Right atrium auricular region (tissue), 2 donors: ENCODE measurements at places on chromosomes 3 and 15. TPM values are rescaled to one million over a fixed set of nuclear protein-coding genes. Genes with fewer than 3 reads are reported as not detected.

Gene GOLGA8T
- 0.44 TPM for total RNA-seq

Gene CCR4
- 0.35 TPM for total RNA-seq

DNA sequence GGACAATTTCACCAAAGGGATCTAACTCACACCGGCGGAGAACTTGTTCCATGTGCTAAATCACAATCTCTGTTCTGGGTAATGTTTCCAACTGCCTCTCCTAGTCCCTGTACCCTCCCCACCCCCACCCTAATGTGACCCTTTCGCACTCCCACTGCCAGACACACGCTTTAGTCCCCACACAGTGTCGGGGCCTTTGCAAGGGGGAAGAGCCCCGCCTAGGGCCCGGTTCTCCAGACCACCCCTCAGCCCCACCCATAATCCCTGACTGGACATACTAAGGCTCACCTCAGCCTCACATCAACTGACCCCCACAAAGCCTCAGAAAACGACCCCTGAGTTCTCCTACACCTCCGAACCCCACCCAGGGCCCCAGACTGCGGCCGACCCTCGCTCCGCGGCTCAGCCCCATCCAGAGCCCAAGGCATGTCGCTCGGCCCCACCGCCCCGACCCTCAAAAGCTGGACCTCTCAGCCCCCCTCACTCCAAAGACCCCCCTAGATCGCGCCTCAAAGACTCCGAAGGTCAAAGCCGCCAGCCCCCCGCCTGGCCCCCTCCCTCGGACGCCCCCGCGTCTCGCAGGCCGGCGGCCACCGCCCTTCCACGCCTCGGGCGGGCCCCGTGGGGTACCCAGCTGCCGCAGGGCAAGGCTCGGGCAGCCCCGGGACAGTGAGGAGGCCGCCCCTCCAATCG lies 72.0 kb upstream of the MAP4 start:
- DNase-seq, result peak; percentile 60

DNA sequence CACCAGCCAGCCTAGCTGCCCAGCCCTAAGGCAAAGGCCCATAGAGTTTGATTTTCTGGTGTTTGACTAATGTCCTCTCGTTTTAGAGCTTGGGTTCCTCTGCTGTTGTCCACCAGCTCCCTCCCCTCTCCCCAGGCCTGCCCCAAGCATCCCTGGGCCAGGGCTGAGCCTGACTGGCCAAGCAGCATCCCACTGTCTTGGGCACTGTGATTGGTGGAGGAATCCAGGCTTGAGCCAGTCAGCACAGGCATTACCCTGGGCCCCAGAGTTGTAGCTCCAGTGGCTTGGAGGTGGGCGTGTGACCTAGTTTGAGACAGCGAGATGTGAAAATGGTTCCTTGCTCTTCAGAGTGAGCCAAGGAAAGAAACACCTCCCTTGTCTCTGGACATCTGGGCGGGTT lies 155.3 kb upstream of the MEF2A start:
- no peak for DNase-seq

DNA sequence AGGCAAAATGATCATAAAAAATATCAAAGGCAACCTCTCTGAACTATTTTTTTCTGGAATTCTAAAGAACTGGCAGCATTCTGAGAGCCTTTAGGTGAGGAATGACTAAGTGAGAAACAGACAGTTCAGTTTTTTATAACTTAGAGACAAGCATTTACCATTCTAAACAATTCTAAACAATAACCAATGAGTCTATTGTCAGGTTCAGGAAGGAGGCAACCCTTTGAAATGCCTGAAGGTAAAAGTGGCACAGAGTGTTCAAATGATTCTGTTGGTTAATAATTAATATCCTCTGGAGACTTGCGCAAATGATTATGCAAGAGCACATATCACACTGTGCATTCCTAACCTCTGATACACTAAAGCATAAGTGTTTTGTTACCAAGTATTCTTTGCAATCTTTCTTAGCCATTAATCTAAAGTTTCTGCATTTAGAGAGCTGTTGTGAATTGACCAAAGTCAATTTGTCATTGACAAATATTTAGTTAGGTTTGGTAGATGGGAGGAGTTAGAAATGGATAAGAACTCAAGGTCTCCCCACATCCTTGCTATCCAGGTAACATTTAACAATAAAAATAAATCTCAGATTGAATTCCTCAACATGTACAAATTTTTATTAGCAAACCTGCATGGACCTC lies 9.2 kb upstream of the TGFBR2 start:
- no peak for DNase-seq

- no peak for DNase-seq
Measured at GRCh38 chr3:10381336-10381735, 60.4 kb upstream of the SEC13 start.

GRCh38 chr3:123411340-123412040 lies 37.4 kb downstream of the ADCY5 start:
- DNase-seq, result no peak

GRCh38 chr3:46122091-46122490 lies 86.0 kb downstream of the CCR1 start:
- DNase-seq, result no peak

DNA sequence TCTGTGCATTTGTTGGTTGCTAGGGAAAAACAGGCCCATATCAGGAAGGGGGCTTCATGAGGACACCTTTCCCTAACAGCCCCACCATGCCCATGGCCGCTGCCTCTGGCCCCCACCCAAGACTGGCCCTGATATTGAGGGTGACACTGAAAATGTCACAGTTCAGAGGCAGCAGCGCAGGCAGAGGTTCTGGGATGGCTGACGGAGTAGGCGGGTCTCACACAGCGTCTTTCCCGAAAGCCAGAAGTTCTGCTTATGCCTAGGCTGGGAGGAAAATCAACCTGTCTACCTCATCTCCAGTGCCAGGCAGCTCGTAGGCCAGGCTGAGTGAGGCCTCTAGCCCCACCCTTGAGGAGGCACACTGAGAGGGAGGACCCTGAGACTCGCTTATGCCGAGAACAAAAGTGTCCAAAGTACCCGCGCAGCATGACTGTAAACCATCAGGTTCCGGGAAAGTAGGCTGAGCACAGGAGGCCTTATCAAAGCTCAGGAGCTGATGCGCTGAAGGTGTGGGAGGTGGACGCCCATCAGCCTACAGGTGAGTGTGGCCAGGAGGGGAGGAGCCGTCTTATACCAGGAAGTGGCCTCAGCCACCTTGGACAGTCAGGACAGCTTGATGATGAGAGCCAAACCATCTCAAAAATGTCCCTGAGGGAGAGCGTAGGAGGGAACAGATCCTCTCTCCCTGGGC lies 27.5 kb downstream of the GRAMD2A start:
- no peak for DNase-seq

- no peak for DNase-seq
Measured at GRCh38 chr3:185582236-185582635, 3.9 kb upstream of the SENP2 start.
